Activated CD4-positive, alpha-beta memory T cell treated with anti-CD3 and anti-CD28 coated beads, Interleukin-2, amount 10 ng/mL, durations not matched to agents 7 days and 5 days (primary cell): ENCODE measurements at places on chromosomes 4 and X. TPM values are rescaled to one million over a fixed set of nuclear protein-coding genes. Genes with fewer than 3 reads are reported as not detected.

DNA sequence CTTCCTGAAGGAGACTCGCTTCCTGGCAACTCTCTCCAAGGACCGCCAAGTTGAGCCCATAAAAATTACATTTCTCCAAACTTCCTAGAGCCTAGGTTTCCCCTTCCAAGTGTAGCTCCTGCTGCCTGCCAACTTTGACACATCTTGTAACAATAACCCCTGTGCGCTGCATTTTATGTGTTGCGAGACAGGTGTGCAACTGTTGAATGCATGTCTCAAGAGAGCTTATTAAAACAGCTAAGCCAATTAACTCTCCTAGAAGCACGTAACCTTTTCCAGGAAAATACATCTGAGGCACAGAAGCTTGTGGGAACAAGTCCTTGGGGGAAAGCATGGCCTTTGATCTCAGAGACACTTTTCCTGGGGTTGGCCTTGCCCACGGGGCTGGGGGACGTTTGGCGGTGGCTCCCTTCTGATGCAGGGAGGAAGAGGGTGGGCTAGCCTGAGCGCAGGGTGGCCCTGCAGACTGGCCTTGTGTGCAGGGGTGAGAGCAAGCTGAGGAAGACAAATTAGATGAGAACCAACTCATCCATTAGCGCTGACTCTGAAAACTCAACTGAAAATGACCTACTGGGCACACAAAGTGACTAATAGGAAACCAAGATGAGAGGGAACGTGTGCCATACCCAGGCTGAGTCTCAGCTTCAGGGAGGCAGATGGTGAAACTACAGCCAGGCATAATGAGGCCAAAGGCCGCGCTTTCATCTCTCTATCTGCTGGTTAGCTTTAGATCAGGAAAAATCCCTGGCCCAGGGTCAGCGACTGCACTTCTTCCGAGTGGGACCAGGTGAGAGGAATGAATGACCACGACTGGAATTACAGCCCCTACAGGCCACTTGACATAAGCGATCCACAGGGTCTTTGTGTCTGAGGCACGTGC lies 75.3 kb downstream of the ENPP6 start:
- DNase-seq, result no peak
- H3K27ac ChIP-seq, result no peak overlapping the region

DNA sequence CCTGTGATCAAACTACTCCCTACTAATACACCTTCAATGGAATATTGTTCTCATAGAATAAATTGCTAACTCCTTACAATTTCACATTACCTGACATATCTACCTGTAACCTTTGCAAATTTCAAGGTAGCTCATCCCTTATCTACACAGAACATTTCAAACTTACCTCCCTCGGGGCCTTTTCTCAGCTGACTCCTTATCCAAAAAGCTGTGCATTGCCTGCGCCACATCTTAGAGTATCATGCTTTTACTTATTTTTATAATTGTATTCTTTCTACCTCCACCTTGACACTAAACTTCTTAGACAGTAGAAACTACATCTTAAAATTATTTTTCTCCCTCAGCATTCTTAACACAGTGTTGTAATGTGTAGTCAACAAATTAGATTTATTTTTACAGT lies 198.5 kb downstream of the FBXO8 start:
- H3K4me1 ChIP-seq, result no peaks in the 10 kb centered on the region
- no peak overlapping the region for H3K27ac ChIP-seq
- no peak for DNase-seq
- H3K4me3 ChIP-seq, result no peak overlapping the region
- H3K27me3 ChIP-seq, result no peaks in the 10 kb centered on the region
- H3K36me3 ChIP-seq, result no peaks in the 10 kb centered on the region

GRCh38 chrX:46733226-46733625 lies 25.7 kb downstream of the SLC9A7 start:
- H3K4me1 ChIP-seq, result peaks cover 16% of the 10 kb centered on the region
- H3K27me3 ChIP-seq, result no peaks in the 10 kb centered on the region
- no peak for DNase-seq
- H3K4me3 ChIP-seq, result no peak overlapping the region
- no peak overlapping the region for H3K27ac ChIP-seq
- H3K36me3 ChIP-seq, result peaks cover 30% of the 10 kb centered on the region

Gene VCX3A
- not detected for total RNA-seq

Gene GPAT3
- total RNA-seq, result 27.2 TPM
